ENCODE measurements at places on chromosomes 13 and 19. TPM values are rescaled to one million over a fixed set of nuclear protein-coding genes. Genes with fewer than 3 reads are reported as not detected.

DNA sequence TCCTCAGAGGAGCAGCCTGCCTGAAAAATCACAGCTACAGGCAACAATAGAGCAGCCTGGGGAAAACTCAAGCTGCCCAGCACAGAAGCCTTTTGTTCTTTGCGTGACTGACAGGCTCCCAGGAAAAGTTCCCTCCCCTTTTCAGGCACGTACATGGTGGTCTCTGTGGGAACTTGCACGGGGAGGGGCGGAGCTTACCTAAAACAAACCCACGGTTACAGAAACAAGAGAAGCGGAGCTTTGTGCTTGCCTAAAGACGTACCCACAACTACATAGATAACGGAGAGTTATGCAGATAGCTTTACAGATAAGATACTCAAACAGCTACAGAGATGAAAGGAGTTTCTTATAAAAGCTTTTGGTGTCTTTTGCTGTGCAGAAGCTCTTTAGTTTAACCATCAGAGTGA lies 11.4 kb downstream of the ETFB start:
- peak; percentile 56 for DNase-seq

DNA sequence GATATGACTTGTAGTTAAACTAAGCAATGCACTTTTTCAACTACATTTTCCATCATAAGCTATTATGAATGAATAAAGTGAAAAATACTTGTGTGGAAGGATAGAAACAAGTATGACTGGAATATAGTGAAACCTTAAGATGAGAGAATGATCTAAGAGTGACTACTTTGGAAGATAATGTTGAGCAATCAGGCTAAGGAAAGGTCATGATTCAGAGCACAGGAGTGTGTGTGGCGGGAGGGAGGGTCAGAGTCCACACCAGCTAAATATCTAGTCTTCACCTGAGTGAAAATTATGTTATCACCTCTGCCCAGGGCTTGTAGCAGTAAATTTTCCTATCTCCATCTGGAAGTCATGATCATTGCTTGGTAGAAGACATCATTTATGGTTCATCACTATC lies 833.4 kb upstream of the ATXN8OS start:
- DNase-seq, result no peak

GRCh38 chr19:19270749-19271571 lies 2.1 kb downstream of the TM6SF2 start:
- no peak for DNase-seq

GRCh38 chr13:20431687-20432384 lies 93.8 kb downstream of the CRYL1 start:
- no peak for DNase-seq

- no peak for DNase-seq
These were observed 1541.2 kb downstream of the SLITRK1 start for GRCh38 chr13:82341116-82341515.

DNA sequence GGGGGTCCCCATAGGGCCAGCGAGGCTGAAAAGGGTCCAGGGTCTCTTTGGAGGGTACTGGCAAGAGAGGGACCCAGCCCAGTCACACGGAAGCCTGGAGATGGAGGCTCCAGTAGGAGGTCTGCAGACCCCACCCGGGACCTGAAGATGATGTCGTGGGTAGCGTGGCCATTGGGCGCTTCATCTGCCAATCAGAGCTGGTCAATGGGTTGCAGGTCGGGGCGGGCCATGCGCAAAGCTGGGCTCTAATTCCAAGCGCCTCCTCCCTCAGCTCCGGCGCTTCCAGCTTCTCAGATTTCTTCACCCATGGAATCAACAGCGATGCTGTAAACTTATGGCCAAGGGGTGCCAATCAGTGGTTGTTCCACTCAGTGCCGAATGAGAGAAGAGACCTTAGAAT lies 10.9 kb downstream of the SIGLEC12 start:
- no peak for DNase-seq

- DNase-seq, result no peak
These were observed 3.4 kb downstream of the KPTN start for GRCh38 chr19:47480658-47481057.

DNA sequence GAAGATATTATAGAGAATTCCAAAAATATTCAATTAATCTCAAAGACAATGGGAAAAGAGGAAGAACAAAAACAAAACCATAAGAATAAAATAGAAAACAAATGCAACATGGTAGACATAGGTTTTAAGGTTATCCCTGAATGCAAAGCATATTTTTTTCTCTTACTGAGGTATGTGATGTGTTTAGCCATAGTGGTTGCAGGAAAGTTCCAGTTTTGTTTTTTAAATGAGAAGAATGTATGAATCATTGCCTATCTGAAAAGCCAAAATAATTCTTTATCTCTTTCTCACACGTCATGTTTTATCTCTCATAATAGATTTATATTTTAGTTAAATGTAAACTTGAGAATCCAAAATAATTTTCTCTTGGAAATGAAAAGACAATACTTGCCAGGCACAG lies 2591.7 kb upstream of the PCDH20 start:
- peak; percentile 31 for DNase-seq

DNA sequence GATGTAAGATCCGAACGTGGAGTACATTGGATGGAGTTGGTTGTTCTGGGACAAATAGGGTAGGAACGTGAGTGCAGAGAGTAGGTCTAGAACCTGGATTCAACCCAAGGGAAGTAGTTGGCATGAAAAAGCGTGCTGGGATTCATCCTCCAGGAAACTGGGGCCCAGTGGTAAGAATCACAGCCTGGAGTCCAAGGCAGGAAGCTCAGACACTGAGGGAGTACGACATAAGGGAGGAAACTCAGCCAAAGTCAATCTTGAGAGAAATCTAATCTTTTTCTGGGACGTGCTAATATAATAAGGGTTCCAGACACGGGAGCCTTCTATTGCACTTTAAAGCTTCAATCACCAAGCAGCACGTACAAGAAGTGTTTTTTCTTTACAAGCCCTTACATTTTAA lies 46.4 kb downstream of the DLEU7 start:
- DNase-seq, result no peak

DNA sequence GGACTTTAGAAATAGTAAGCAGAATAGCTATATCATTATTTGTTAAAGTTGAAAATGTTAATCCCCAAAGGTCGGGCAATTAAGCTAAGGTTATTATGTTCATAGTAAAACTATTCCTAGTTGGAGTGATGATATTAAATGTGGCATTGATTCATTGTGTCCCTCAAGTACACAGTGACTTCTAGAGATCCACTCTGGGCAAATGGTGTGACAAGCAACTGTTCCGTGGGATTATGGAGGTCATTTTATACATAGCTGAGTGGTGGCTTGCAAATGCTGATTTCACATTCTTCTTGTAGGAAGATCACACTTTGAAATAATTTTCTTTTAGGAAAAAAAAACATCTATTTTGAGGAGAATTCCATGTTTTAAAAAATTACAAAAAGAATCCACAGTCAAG lies 317.8 kb downstream of the ATP8A2 start:
- DNase-seq, result no peak

- peak; percentile 88 for DNase-seq
These were observed 136.3 kb upstream of the CSNK1A1L start for GRCh38 chr13:37241786-37242185.

- DNase-seq, result no peak
These were observed 12.3 kb upstream of the SOX1 start for GRCh38 chr13:112054616-112055015.

- no peak for DNase-seq
These were observed 102.6 kb upstream of the MYCBP2 start for GRCh38 chr13:77429320-77430142.

GRCh38 chr13:71611292-71611691 lies 255.7 kb downstream of the DACH1 start:
- no peak for DNase-seq

DNA sequence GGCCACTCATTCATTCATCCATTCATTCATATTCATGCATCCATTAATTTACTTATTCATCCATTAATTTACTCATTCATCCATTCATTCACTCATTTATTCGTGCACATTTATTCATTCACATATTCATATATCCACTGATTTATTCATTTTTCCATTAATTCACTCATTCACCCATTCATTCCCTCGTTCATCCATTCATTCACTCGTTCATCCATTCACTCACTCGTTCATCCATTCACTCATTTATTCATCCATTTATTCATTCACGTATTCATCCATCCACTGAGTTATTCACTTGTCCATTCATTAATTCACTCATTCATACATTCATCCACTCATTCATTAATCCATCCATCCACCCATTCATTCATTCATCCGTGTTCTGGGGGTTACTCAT lies 35.8 kb upstream of the OLFM2 start:
- DNase-seq, result no peak

DNA sequence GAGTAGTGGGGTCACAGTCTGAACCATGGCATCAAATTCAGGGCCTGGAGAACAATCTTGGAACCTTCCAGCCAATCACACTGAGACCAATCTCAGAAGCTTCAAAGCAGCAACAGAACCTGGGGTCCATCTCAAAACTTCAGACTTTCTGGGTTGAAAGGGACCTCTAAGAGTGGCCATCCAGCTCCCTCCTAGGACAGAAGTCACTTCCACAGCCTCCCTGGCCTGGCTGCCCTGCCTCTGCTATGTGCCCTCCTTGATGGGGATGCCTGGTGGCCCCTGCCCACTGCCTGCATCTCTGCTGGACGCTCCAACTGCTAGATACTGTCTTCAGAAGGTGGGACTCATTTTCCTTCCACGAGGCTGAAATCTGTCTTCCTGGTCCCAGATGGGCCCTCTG lies 1.8 kb downstream of the TLE2 start:
- no peak for DNase-seq

DNA sequence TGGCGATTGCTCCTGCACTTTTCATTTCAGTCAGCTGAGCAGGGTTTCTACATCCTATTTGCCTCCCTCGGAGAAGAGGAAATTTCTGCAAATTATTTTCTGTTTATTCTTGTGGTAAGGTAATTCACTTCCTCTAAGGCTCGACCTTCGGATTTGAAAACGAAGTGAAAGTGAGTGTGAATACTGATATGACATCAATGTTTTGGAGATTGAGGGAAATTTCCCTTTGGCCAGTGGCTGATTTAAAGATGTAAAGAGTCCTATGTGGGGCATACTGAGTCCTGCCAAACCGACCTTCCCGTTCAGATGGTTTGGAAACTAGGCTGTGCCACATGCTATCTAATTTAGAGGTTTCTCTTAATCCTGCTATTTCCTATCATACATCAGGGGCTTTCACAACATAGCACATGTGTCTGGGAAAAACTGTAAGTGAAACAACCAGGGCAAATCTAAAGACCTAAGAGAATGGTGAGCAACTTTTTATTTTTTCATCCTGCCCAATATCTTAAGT lies 112.3 kb downstream of the POSTN start:
- DNase-seq, result no peak

GRCh38 chr19:38869836-38870607 lies 8.1 kb downstream of the RINL start:
- peak; percentile 46 for DNase-seq

DNA sequence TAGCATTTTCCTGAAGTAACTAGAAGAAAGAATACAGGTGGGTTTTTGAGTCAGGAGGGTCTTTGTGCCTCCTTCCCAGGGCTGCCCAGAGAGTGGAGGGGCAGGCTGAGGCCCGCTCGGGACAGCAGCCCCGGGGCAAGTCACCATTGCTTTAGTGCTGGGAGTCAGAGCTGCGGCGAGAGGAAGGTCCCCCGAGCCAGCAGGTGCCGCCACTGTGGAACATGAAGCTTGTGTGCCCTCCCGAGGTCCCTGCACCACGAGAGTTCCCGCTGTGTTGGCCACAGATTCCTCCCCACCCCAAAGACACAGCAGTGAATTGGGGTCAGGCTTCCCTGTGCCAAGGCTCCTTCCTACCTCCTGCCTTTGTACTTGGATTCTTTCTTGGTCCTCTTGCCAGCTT lies 50.9 kb upstream of the TEX29 start:
- DNase-seq, result no peak

GRCh38 chr13:78649997-78650716 lies 8.8 kb downstream of the OBI1 start:
- DNase-seq, result no peak

DNA sequence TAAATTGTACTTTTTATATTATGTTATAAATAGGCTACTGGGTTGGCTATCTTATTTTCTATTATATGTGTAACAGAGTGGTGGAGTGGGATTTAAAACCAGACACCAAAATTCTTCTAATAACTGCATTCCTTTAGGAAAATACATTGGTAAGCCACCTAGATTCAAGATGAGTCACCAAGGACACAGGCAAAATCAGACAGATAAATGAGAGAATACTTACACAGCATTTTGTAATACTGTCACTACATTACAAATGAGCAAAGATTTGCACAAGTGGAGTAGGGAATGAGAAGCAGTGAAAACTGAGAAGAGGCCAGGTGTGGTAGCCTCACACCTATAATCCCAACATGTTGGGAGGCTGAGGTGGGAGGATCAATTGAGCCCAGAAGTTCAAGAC lies 6.2 kb upstream of the SPART start:
- no peak for DNase-seq

GRCh38 chr13:103605546-103606326 lies 539.5 kb upstream of the SLC10A2 start:
- DNase-seq, result no peak

DNA sequence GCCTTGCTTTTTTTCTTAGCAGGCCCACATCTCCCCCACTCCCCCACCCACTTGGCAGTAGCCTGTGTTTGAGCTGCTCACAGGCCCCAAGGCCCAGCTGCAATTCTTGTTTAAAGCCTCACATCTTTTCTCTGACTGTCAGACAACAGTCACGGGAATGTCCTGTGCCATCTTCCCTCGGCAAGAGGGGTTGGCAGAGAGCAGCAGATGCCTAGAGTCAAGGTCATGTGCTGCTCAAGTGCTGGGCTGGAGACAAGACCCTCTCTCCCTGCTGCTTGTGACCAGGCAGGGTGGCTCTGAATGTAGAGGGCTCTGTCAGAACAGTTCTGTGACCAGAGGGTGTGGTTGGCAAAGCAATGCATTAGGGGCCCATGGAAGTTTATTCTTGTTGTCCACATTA lies 47.4 kb downstream of the BBC3 start:
- DNase-seq, result no peak

DNA sequence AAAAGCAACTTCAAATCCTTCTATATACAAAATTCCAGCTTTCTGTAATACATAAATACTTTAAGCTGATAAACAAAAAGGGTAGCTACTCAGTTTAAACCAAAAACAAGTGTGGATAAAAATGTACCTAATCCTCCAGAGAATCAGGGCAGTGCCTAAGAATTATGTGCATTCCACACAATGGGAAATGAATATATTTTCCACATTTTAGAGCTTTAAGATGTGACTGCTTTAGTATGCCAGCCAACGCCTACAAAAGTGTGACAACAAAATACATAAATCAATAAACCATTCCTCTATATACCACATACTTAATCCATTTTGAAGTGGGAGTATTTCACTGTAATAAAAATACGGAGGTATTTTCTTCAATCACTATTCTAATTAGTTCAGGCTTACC lies 275.3 kb downstream of the DCT start:
- DNase-seq, result no peak

RGCC gene
- 51.1 TPM for total RNA-seq

KASH5 gene
- not detected for total RNA-seq

DKKL1 gene
- 0.26 TPM for total RNA-seq

ACP7 gene
- total RNA-seq, result not detected

RCBTB1 gene
- 42.6 TPM for total RNA-seq

KIR3DL2 gene
- not detected for total RNA-seq

MBNL2 gene
- total RNA-seq, result 61.1 TPM

ZNF560 gene
- total RNA-seq, result 3.3 TPM

GPR12 gene
- not detected for total RNA-seq

SNRPD2 gene
- total RNA-seq, result 361 TPM

KLK2 gene
- total RNA-seq, result not detected
